Muscle of arm (tissue), 14 donors: ENCODE measurements at places on chromosomes 5 and 9.
A peak's percentile ranks its signal among the peaks of the same experiment; 100 is the strongest.

- DNase-seq = no peak
Observed at GRCh38 chr9:93119953-93120845, 13.9 kb downstream of the NINJ1 start.

DNA sequence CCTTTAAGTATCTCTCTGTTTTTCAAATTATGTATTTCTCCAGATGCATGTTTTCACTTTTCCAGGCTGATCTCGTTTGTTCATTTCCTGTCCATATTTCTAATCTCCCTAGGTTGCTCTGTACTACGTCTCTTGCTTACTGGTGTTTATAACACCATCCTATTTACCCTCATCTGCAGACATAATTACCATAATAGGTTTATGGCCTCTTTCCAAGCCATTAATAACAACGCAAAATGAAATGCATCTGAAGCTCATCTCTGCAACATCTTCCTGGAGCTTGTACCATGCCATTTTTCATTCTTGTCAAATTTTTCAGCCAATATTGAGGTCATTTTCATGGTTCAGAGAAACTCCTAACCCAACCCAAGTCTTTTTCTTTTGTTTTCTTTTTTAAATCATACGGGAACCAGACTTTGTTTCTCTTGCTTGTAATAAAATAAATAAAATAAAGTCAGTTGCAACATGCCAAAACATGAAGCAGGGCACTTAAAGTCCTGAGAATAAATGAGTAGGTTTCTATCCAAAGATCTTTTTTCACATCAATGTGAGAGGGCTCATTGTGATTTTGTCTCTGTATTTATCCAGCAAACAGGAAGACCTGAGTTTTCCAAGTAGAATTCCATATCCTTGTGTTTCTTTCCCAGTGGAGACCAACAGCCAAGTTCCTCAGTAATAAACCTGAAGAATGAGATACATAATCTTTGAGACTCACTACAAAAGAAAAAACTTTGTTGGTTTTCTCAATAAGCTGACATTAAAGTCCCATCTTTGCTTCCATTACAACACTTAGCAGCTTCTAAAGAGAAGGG lies 37.0 kb downstream of the DPYSL3 start:
- peak; percentile 78 for DNase-seq

GRCh38 chr5:146731909-146732659 lies 146.5 kb downstream of the PPP2R2B start:
- DNase-seq = no peak

DNA sequence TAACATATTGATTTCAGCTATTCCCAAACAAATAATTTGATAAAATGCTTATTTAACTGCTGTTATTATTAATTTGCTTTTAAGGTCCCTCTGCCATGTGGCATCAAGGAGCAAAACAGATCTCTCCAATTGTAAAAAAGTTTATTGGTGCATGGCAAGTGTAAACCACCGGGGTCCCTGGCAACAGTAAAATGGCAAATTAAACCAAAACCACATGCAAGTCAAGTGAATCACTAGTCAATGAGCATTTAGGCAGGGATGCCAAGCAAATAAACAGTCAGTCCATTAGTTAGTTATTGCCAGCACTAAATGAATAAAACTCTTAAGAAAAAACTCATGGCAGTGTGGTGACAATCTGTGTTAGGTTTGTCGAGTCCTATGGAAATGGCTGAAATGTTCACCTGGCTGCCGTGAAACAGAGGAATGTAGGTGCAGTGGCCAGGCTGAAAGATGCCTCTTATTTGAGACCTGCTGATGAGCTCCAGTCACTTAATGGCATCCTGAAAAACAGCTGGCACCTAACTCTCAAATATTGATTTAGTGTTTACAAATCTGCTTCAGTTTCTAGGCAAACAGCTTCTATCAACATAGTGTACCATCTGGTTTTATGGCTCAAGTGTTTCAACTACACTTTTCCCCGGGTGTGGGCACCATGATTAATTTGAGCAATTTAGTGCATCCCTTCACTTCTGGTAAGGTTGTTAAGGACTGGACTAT lies 296.5 kb upstream of the ITGA1 start:
- DNase-seq = no peak

- DNase-seq = no peak
Observed at GRCh38 chr5:79878136-79878679, 112.9 kb downstream of the MTX3 start.

- peak; percentile 66 for DNase-seq
Observed at GRCh38 chr5:113059232-113060040, 82.8 kb downstream of the DCP2 start.

DNA sequence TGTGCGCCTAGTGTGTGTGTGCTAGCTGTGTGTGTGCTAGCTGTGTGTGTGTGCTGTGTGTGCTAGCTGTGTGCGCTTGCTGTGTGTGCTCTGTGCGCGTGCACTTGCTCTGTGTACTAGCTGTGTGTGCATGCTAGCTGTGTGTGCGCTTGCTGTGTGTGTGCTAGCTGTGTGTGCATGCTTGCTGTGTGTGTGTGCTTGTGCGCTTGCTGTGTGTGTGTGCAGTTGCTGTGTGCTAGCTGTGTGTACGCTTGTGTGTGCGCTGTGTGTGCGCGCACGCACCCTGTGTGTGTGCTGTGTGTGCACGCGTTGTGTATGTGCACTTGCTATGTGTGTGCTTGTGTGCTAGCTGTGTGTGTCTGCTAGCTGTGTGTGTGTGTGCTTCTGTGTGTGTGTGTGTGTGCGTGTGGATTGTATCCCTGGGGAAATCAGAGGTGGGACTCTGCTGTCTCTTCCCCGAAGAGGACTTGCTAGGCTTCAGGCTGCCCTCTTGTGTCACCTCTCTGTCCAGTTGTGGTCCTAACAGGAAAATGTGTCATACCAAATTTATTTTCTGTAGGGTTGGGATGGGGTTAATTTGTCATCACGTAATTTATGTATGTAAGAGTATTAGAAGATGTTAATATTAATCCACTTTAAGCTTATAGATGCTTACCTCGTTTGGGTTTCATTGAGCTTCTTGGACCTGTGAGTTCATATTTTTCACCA lies 38.9 kb downstream of the TPPP start:
- DNase-seq = no peak

DNA sequence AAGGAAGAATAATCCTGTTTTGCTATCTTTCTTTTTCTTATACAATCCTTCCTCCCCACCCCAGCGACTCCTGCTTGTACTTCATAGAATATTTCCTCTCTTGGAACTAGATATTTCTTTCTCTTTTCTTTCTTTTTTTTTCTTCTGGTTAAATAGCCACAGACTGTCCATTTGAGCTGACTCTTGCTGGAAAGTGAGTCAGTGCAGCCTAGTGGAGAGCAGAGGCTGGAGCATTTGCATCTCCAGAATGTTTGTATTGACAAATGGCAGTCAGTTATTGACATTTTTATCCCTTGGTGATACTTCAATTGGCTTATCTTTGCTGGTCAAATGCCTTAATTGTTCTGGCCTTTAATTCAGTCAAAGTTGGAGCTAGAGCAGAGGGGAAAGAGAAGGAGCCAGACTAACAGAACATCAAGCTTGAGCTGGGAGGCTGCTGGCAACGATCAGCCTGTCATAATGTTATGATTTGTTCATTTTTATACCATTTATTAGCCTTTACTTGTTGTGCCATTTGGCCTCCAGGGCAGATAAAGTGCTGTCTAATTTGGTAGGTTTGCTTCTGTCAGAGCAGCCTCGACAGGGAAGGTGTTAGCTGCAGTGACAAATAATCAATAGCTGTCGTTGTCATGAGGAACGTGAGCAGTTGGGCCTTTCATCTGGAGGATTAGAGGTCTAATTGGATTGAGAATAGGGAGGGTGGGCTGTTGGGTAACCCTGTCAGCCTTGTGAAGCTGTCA lies 69.0 kb downstream of the INVS start:
- DNase-seq = no peak

- DNase-seq = peak; percentile 33
Observed at GRCh38 chr9:10843151-10843550, 230.3 kb upstream of the PTPRD start.

GRCh38 chr5:138978080-138978479 lies 102.9 kb upstream of the LRRTM2 start:
- DNase-seq = no peak

- DNase-seq = peak; percentile 52
Observed at GRCh38 chr5:126335886-126336285, 87.3 kb upstream of the GRAMD2B start.

DNA sequence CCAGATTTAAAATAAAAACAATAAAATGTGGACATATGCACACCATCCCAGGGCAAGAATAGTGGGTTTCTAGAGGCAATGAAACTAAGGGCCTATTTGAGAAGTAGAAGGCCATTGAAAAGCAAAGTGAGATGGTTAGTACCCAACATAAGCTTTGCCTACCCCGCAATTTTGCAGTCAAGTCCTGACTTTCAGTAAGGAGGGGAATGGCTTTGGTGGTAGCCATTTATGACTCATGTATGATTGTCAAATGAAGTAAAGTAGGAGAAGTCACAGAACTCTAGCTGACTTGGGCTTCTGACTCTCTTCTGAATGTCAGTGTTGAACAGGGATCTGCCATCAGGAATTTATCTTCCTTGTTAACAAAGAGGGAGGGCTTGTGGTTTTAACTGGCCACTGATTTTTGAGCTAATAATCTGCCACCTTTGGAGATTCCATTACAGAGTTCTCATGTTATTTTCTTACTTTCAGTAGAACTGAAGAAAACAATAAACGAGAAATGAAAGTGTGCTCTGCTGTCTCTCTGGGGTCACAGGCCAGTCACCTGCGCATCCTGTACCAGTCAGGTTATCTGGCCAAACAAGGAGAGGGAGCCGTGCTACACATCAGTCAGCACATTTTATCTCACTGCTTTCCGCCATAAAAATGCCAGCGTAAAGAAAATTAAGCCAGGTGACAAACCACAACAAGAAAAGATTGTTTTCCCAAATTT lies 14.3 kb upstream of the SNCAIP start:
- no peak for DNase-seq

- DNase-seq = no peak
Observed at GRCh38 chr9:112864403-112864802, 26.3 kb downstream of the SLC46A2 start.

DNA sequence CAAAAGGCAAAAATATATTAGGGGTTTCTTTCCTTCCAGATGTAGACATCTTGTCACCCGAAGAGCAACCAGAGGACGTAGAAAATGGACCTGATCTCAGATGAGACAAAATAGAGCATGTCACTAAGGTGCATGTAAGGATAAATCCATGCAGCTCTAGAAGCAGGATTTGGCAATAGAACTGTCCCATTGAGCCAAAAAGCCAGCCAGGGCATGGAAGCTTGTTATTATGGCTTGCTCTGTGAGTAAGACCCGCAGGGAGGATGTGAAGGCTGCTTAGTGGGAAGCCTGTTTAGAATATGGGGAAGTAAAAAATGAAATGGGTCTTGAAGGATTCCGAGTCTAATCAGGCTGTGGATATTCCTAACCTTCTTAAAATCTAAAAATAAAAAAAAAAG lies 165.6 kb upstream of the MPDZ start:
- DNase-seq = peak; percentile 66

DNA sequence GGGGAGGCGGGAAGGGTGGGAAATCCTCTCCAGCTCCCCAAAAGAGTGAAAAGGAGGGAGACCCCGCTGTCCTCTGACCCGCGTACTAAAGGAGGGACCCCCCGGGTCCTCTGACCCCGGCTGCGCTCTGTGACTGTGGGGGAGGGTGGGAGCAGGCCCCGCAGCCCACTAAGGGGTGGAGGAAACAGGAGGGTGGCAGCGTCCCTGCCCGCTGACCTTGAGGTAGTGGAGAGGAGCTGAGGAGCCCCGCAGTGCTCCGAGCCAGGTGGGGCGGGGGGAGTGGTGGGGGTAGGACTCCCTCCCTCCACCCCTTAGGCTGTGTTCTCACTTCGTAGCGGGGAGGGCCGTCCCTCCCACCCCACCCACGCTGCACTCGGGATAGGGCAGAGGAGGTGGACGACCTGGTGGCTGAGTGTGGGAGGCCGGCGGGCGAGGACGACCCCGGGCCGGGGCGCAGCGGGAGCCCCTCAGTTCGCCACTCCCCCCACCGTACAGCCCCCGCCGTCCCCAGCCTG lies 449 bp upstream of the ADCY2 start:
- DNase-seq = no peak

DNA sequence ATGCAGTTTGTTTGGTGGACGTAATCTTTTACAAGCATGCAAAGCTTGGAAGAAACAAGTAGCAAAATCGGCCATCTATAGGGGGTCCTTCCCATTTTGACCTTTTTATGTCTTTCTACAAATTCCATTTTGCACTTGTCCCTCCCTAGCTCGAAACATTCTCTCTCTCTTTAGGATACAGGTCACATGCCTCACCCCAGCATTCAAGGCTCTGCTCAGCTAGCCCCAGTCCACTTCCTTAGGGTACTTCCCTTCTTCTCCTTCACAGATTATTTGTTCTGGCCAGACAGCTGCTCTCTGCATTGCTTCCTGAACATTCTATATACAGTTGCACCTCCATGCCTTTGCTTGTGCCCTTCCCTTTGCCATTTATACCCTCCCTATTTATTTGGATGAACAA lies 31.7 kb upstream of the TRIM14 start:
- no peak for DNase-seq

DNA sequence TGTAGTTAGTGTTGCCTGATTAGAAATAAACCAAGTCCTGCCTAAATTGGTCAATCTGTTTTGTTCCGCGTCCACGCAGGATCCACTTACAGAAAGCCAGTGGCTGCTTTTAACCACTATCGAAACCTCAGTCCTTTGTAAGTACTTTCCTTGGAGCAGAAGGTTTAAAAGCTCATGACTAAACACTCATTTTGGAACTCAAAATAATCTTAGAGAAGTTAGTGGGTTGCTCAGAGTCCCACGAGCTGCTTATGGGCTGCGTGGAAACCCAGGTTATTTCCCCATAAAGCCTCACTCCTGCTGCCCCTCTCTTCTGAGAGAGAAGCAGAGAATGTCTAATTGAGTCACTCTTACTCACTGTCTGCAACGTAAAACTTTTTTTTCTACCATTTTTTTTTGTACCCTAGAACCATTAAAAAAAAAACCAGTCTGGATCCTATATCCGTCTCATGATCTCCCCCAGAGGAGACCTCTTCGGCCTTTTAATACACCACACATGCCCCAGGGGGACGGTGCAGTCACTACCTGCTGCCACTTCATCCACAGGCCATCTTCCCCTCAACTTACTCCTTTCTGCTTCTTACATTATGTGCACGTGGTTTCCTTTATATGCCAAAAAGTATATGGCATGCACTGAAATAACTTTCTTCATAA lies 7.6 kb downstream of the BASP1 start:
- DNase-seq = no peak

DNA sequence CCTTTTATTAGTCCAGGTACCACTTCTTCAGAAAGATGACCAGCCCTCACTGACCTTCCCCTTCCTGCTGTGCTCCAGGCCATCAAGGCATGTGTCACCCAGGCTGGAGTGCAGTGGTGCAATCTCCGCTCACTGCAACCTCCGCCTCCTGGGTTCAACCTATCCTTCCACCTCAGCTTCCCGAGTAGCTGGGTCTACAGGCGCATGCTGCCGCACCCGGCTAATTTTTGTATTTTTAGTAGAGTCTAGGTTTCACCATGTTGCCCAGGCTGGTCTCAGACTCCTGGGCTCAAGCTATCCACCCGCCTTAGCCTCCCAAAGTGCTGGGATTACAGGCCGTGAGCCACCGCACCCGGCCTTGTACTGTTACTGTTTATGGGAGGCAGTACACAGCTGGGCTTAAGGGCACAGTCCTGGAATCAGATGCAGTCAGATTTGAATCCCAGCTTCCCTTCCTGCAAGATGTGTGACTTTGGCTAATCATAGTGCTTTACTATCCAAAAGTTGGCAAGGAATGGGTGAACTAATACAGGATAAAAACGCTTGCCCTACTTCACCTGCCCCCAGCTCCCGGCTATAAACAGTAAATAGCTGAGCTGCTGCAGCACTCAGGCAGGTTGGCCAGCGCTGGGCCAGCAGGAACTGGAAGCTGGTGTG lies 483 bp upstream of the EIF4EBP3 start:
- no peak for DNase-seq
